Aortic smooth muscle cell (primary cell): ENCODE measurements at places on chromosomes 2 and 18. TPM values are rescaled to one million over a fixed set of nuclear protein-coding genes. Genes with fewer than 3 reads are reported as not detected.

Gene IL37
- not detected in 2 replicates for total RNA-seq

Gene TCF23
- total RNA-seq, result not detected in 2 replicates

Gene FIGN
- 1.3 and 2.2 TPM in 2 replicates for total RNA-seq

Gene MREG
- 1.2 and 1.7 TPM in 2 replicates for total RNA-seq

Gene KCNIP3
- 0.13 and 0.31 TPM in 2 replicates for total RNA-seq

Gene MSTN
- under 0.01 and 0.12 TPM in 2 replicates for total RNA-seq

Gene PLEKHH2
- 1.9 and 5.7 TPM in 2 replicates for total RNA-seq

Gene HPCAL1
- 46.4 and 59.3 TPM in 2 replicates for total RNA-seq

Gene CDK5R2
- total RNA-seq, result not detected in 2 replicates

Gene KCNJ3
- total RNA-seq, result not detected in 2 replicates

Gene TUBA4B
- total RNA-seq, result not detected in 2 replicates

Gene KCNG2
- not detected in 2 replicates for total RNA-seq

Gene LYPD6
- 0.06 and 0.13 TPM in 2 replicates for total RNA-seq
